ENCODE measurements at places on chromosomes 7 and 10.

DNA sequence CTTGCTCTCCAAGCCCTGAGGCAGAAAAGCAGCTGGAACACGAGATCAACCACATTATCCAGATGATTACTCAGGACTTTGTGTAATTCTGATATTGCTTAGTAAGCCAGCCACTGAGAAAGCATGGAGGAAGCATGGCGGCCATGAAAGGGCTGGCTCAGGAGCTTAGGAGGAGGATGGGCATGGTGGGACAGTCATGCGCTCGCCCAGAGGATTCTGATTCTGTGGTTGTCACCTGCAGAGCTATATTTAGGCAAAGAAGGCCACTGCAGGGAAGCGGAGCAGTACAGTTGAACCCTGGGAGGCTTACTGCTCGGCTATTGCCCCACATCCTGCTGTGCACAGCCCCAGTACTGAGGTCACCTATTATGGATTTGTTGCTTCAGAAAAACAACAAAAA lies 128.8 kb upstream of the DNAJB12 start:
- DNase-seq = no peak

GRCh38 chr10:77120012-77120411 lies 517.6 kb downstream of the KCNMA1 start:
- no peak for DNase-seq

DNA sequence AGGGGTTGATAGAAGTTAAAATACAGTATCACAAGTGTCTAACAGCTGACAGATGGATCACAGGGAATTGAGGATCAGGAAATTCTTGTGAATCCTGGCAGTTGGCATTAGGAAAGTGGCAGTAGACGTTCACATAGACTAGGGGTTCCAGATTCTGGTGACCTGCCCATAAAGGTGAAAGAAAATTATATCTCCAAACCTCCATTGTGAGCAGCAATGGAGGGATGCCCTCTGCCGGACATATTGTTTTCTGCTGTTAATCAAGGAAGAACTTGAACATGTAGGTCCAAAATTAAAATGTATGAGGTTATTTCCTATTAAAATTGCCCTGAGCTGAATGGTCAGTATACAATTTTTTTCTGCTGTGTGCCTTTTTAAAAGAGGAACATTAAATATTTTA lies 5.1 kb downstream of the NME8 start:
- DNase-seq = peak; percentile 27

GRCh38 chr10:126576336-126576735 lies 94.2 kb downstream of the C10orf90 start:
- no peak for DNase-seq

GRCh38 chr7:23333671-23334246 lies 34.6 kb downstream of the MALSU1 start:
- no peak for DNase-seq

DNA sequence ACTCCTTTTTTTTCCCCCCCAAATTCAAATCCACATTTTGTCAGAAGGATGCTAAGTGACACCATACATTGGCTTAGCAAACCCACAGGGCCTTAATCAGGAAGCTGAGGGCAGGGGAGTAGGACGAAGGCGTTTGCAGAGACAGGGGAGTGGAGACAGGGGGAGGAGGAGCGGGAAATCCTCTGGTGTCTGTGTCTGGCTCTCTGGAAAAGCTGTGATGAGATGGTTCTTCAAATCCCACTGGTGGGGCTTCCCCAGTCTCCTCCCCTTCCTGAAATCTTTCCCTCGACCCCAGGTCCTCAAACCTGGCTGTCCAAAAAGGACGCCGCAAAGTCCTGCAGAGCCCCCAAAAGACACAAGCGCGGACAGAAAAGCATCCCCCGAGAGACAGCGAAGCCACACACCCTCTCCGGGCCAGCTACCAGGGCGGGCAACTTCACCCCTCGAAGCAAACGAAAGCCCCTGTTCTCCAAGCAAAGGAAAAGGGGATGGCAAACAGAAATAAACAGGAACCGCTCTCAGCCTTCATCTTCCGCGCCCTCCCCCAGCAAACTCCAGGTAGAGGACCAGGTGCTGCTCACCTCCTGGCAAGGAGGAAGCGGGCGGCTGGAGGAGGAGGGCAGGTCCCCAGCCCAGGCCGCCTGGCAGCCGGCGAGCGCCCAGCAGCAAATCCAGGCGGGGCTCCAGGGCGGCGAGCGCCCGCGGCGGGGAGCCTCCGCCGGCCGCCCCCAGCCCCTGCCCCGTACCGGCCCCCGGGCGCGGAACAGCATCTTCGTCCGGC lies 520 bp downstream of the ELAPOR2 start:
- DNase-seq = peak; percentile 16

GRCh38 chr7:99719996-99720769 lies 14.8 kb downstream of the CYP3A7 start:
- no peak for DNase-seq

GRCh38 chr10:113071446-113071845 lies 121.4 kb downstream of the TCF7L2 start:
- DNase-seq = no peak

DNA sequence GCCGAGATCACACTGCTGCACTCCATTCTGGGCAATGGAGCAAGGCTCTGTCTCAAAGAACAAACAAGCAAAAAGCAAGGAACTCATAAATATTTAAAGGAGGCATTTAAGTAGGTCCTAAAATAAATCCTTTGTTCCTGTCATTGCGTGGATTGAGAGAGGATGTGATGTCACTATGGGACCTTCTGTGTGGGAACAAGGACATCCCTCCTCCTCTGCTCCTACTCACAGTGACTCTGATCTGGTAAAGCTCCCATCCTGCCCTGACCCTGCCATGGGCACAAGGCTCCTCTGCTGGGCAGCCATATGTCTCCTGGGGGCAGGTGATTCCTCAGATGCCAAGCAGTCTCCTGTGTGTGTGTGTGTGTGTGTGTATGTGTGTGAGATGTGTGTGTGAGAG lies 74.1 kb upstream of the PRSS58 start:
- DNase-seq = no peak

GRCh38 chr7:158408318-158408920 lies 179.2 kb downstream of the PTPRN2 start:
- no peak for DNase-seq

- DNase-seq = no peak
Measured at GRCh38 chr7:155807789-155808548, 4.3 kb downstream of the SHH start.

DNA sequence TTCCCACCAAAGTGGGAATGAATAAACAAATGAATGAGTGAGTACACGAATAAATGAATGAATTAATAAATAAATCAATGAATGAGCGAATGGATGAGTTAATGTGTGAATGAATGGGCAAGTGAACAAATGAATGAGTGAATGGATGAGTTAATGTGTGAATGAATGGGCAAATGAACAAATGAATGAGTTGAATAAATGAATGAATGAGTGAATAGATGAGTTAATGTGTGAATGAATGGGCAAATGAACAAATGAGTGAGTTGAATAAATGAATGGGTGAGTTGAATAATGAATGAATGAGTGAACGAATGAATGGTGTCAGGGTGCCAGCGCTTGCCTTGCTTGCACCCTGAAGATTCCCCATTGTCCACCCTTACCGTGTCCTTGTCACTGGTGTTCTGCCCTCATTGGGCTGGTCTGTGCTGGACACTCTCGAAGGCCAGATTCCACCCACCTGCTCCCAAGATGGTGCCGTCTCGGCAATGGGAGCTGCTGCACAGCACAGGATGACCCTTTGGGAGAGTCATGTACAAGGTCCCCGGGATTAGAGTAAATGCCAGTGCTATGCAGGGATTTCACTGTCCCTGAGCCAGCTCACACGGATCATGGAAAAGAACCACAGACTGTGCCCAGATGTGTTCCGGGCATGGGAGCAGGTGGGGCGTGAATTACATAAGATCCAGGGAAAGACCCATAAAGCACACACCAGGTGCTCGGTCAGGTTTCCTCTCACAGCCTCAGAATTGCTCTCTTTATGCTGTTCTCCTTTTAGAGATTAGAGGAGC lies 83.2 kb downstream of the CAMK1D start:
- no peak for DNase-seq

DNA sequence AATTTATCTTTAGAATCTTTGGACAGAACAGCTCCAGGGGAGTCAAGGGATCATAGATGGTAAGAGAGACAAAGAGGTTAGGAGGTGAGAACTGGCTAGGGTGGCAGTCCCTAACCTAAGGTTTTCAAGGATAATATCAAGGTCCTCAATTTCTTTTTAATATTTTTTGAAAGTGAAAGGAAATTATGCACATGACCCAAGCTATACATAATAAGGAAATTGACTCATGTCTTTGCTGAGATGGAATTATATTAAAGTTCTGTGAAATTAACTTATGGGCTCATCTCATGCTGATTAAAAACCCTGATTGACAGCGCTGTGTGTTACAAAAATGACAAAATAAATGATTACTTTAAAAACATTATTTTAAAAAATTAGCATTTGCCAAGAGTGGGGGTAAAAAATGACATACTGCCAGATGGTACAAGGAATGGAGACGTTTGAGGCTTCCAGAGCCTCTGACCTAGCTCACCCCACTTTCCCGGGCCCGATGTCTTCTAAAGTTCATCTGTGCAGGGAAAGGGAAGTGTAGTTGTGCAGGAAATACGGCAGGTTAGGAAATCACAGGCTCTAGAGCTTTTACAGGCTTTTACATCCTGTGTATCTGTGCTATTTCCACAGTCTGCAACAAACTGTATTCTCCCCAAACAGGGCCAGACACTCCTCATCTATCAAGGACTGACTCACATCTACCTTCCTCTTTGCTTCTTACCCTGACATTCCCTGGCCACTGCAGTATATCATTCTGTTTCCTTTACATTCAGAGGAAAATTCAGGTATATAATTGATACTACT lies 185.6 kb upstream of the PRSS58 start:
- DNase-seq = no peak
